ENCODE measurements at places on chromosomes 2 and 18.

- DNase-seq = no peak
Observed at GRCh38 chr2:46970334-46971288, 55.0 kb upstream of the MCFD2 start.

DNA sequence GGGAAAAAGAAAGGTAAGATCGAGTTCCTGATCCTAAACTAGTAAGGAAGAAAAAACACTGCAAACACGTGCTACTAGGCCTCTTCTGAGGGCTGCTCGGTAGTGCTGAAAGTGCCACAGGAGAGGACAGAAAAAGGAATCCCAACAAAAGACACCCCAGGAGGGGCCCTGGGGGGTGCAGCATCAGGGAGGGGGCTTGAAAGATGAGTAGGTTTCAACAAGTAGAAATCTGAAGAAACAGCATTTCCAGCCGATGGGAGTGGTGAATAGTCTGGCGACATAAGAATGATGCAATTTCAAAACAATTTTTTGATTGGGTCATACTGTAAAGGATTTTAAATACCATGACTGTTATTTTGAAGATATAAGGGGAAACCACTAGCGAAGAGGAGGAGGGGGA, 98.6 kb downstream of the NOL10 start:
- no peak for DNase-seq

DNA sequence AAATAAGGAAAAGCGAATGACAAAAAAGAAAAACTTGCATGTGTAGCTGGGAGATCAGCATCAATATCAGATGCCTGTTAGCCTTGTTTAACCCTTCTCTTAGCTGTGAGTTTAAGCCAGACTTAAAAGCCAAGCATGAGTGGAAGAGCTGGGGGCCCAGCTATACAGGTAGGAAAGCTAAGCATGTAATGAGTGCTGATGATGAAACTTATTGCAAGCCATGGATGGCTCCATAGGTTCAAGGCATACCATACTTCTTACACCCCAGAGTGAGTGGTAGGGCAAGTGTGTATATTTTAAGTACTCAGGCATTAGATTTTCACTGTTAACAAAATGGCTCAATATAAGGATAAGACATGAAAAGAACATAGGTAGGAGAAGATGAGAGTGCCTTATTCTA, 28.0 kb downstream of the RBBP8 start:
- DNase-seq = no peak

GRCh38 chr2:147715807-147716206, 129.0 kb upstream of the ACVR2A start:
- no peak for DNase-seq

- no peak for DNase-seq
Observed at GRCh38 chr2:72603481-72603880, 222.4 kb downstream of the EXOC6B start.

- no peak for DNase-seq
Observed at GRCh38 chr18:47993409-47993808, 63.0 kb upstream of the SMAD2 start.

DNA sequence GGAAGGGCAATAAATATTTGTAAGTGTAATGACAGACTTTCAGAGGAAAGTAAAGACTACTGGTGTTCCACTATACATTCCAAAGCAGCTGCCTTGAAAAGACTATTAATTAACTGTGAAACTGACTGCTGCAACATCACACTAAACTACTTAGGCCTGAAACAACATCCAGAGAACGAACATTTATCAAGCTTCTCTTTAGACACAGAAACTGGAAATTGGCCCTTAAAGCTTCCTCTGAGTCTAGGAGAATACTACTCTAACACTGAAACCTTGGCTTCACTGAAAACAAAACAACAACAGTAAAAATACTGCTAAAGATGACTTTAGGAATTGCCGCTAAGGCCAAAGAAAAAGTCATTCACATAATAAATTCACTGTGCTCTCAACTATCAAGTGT, 74.6 kb downstream of the ESCO1 start:
- DNase-seq = no peak

DNA sequence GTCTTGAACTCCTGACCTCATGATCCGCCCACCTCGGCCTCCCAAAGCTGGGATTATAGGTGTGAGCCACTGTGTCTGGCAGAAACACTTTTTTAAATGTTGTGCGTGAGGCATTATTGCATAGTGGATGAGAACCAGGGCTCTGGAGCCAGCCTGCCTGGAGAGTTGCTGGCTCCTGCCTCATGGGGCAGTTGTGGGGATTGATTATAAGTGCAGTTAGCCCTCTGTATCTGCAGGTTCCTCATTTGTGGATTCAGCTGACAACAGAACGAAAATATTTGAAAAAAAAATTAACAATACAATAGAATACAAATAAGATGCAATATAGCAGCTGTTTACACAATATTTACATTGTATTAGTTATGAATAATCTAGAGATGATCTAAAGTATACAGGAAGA, 129.4 kb upstream of the EML6 start:
- no peak for DNase-seq
